Psoas muscle (tissue), 8 donors: ENCODE measurements at places on chromosomes 4 and X. TPM values are rescaled to one million over a fixed set of nuclear protein-coding genes. Genes with fewer than 3 reads are reported as not detected.

HAUS3 gene
- 7.4 TPM for total RNA-seq

KLHL8 gene
- 17.4 TPM for total RNA-seq

G6PD gene
- total RNA-seq = 6.7 TPM

PCDH18 gene
- 2.8 TPM for total RNA-seq

FHL1 gene
- total RNA-seq = 8,382 TPM

CRMP1 gene
- total RNA-seq = 0.39 TPM

EPHA5 gene
- not detected for total RNA-seq

AREG gene
- total RNA-seq = 1.2 TPM

MAGEA4 gene
- not detected for total RNA-seq

H2BW2 gene
- total RNA-seq = not detected

SSX2 gene
- not detected for total RNA-seq

FHIP1A gene
- 37.7 TPM for total RNA-seq

DNAAF6 gene
- total RNA-seq = not detected

TCEAL7 gene
- total RNA-seq = 1.2 TPM

ASMT gene
- total RNA-seq = not detected

MAGEA2B gene
- total RNA-seq = not detected

MFAP3L gene
- total RNA-seq = 1.8 TPM

LEF1 gene
- 0.34 TPM for total RNA-seq

USP17L24 gene
- not detected for total RNA-seq

CD40LG gene
- not detected for total RNA-seq

HTR2C gene
- total RNA-seq = not detected

PRDM8 gene
- total RNA-seq = 0.28 TPM

DCAF8L2 gene
- not detected for total RNA-seq

ABLIM2 gene
- 629 TPM for total RNA-seq

ARHGAP4 gene
- 8.0 TPM for total RNA-seq

INTS6L gene
- total RNA-seq = 0.38 TPM

SPARCL1 gene
- 188 TPM for total RNA-seq

TMEM154 gene
- 0.98 TPM for total RNA-seq

HPGD gene
- total RNA-seq = 6.5 TPM

MAGEB1 gene
- total RNA-seq = not detected

FAM47E gene
- total RNA-seq = 1.7 TPM

POU3F4 gene
- not detected for total RNA-seq

NPY1R gene
- total RNA-seq = 0.69 TPM

HTRA3 gene
- 9.6 TPM for total RNA-seq

XAGE1A gene
- not detected for total RNA-seq

IL1RAPL1 gene
- total RNA-seq = 0.27 TPM

FAM9B gene
- total RNA-seq = not detected

SPANXC gene
- not detected for total RNA-seq
